ENCODE measurements at places on chromosomes 12 and 14.

DNA sequence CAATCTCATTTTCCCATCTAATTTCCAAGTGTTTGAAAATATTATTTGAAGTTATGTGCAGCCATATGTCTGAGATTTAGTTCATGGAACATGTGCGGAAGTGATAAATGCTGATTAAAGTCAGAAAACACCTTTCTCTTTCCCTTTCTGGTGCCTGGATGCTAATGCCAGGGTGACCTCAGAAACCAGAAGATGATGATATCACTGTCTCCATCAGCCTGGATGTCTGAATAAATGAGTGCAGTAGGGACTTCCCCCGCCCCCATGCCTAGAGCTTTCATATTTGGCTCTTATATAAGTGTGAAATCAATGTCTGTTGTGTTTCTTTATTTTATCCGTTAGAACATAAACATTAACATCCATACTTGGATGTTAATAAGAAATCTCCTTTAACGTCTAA lies 261.9 kb upstream of the LRIG3 start:
- DNase-seq = no peak

DNA sequence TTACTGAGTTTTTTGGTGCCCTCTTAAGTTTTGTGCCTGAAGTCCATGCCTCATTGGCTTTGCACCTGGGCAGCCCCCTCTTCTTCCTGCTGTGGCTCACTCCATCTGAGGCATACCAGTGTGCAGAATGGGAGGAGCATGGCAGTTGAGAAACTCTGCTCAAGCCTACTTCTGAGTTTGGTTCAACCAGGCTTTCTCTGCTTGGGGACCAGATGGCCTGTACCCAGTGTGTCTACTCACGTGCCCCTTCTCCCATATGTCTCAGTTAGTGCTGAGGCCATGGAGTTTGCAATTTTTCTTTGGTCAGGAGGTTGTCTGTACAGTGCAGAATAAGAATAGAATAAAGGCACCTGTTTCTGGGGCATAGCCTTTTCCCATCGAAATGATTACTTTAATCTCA lies 383.3 kb upstream of the DDHD1 start:
- no peak for DNase-seq

GRCh38 chr14:98070536-98070935 lies 1201.5 kb downstream of the BCL11B start:
- no peak for DNase-seq

- peak; percentile 63 for DNase-seq
Measured at GRCh38 chr14:51328772-51329353, 88.8 kb downstream of the TMX1 start.

DNA sequence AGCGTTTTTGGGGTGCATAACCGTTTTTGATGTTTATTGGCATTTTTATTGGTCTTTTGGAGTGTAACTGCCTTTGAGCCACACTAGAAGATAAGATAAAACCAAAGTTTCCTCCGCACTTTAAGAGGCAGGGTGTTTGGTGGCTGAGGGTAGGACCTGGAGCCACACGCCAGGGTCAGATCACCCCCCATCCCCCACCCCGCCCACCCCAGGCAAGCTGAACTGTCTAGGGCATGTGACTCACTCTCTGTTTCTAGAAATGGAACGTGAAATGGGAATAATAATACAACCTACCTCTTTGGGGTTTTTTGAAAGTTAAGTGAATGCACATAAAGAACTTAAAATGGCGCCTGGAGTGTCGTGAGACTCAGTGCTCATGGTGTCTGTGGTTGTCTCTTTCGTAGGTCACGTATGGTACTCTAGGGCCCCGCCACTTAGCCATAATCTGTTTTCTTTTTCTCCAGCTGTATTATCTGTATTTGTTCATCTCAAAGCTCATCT lies 56.0 kb downstream of the PPP2R5C start:
- DNase-seq = no peak

DNA sequence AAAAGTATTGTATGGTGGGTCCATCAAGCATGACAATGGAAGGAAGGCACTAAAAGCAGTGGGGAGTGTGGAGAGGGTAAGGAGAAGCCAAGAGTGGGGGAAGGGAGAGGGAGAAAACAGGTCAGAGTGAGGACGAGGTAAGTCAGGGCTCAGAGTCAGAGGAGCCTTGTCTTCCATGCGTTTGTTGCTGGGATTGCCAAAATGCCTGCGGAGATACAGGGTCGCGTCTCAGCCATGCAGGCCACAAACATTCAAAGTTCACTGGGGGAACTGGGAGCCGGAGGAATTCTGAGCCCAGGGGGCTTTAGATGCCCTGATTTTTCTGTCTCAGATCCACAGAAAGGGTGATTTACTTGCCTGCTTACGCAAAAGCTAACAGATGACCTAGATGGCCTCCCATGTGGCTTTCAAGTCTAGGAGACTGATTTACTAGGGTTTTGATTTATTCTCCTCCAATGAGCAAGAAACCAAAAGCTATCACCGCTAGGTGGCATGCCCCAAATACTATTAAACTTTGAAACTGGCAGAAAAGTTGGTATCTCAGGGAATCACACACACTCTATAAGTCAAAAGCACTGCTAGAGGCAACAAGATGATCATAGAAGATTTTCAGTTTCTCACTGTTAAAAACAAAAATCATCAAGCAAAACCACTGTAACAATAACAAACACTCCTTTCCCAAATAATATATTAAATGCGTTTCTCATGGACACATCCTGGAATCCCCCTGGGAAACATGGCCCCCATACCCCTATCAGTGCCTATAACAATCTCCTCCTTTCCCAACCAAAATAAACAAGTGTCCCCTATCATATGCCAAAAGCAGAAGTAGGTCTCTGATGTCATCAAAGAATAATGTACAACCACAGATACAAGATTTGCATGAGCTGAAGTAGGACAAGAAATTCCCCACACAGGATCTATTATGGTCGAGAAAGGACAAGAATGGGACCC lies 26.6 kb upstream of the MDM1 start:
- peak; percentile 69 for DNase-seq

DNA sequence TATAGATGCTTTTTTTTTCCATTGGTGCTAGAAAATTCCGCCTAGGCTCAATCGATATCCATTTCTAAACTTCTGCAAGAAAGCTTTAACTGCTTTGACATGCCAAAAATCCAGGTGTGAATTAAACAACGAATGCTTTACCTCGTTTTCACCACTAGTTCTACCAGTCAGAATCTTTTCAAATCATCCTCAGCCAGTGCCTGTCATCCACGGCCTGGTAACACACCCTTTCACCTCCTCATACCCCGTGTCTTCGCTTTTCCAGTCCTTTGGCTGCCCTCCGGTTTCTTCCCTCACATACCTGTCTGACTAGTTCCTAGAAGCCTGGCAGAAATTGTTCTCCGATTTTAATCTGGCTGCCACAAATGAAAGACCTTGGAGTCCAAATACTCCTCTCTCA lies 1.4 kb upstream of the PHC1 start:
- DNase-seq = no peak

DNA sequence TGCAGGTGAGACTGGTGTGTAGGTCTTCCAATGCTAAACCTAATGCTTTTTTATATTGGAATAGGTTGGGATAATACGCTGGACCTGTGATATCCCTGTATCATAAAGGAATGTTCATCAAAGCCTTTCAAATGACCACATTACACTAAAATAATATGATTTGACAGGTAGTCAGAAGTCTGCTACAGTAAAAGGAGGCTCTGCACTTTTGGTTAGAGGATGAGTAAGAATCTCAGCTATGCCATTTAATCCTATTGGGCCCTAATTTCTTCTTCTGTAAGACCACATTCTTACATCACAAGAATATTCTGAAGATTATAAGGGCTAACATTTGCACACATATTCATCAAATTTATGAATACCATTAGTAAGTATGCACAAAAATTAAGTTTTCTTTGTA lies 250.5 kb upstream of the FLRT2 start:
- DNase-seq = no peak

DNA sequence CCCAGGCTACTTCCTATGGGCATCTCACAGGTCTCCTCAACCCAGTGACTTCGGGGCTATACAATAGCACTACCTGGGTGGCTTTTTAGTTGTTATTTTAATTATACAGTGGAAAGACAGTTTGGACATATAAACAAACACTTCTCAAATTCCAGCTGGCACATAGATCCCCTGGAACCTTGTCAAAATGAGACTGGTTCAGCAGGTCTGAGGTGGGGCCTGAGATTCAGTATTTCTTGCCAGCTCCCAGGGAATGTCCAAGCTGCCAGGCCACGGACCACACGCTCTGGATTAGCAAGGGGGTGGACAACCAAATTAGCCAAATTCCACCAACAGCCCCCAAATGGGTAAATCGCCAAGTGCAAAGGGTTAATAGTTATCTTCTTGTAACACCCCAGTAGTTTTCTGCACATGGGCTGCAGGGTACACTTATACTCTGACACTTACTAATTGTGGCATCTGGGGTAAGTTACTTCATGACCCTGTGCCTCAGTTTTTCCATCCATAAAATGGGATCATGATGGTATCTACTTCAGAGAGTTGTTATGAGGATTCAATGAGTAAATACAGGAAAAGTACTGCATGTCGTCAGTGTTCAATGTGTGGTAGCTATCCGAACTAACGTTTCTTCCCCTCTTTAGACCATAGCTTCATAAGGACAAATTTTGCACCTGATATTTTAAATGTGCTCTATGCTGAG lies 789.4 kb upstream of the TBX3 start:
- no peak for DNase-seq

DNA sequence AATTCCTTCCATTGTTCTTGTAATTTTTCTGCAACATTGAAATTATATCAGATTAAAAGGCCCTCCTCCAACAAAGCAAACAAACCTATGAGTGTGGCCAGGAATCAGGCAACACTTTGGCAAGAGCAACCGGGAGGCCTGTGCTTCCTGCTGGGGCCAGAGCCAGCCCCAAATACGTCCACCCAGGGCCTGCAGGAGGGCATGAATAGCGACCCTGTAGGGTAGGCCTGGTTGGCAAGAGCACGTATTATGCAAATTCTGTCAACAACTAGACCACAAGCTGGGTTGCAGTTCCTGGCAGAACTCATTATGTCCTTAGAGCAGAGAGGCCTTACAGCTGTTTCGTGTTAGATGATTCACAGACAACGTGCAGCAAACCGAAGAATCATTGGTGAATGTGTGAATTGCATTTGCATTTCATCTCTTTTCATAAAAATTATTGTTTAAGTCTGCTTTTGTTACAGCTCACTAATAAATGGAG lies 26.9 kb upstream of the LGALS3 start:
- peak; percentile 99 for DNase-seq

- DNase-seq = no peak
Measured at GRCh38 chr14:53391156-53391555, 238.0 kb upstream of the DDHD1 start.

Data from GM04504 (cell line).